Activated CD4-positive, alpha-beta memory T cell treated with anti-CD3 and anti-CD28 coated beads, Interleukin-2, amount 10 ng/mL, durations not matched to agents 7 days and 5 days (primary cell): ENCODE measurements at places on chromosomes 4 and X. TPM values are rescaled to one million over a fixed set of nuclear protein-coding genes. Genes with fewer than 3 reads are reported as not detected.

DNA sequence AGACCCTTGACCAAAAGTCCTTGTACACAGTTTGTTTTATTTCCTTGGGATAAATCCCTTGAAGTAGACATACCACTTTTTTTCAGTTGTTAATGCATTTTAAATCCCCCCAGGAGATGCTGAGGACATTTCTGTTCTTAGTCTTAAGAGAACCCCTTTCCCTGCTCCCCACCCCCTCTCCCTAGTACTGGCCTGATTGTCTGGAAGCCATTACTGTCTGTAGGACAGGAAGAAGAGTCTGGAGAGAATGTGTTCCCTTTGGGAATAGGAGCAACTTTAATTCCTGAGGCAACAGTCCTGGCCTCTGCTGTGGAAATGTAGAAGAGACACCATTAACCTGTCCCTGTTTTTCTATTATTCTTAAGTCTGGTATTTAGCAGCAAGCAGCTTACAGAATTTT, 52.3 kb upstream of the TMEM131L start:
- H3K4me1 ChIP-seq: peaks cover 2% of the 10 kb centered on the region
- no peak for DNase-seq
- H3K4me3 ChIP-seq: no peak overlapping the region
- no peak overlapping the region for H3K27ac ChIP-seq

DNA sequence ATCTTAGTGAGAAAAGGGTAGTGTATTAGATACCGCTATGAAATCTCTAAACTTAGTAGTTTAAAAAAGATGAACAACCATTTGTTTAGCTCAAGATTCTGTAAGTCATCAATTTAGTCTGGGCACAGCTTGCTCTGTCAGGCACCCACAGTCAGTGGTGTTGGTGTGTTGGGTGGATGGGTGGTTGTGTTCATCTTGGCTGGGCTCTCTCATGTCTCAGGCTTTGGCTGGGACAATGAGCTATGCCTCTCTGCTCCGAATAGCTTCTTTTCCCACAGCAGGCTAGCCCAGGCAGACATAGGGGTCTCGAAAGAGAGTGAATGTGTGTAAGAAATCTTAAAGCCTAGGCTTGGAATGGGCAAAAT, 127.0 kb upstream of the GATB start:
- H3K27me3 ChIP-seq: peaks cover 2% of the 10 kb centered on the region
- no peaks in the 10 kb centered on the region for H3K36me3 ChIP-seq
- H3K4me3 ChIP-seq: no peak overlapping the region
- DNase-seq: no peak
- H3K27ac ChIP-seq: no peak overlapping the region

DNA sequence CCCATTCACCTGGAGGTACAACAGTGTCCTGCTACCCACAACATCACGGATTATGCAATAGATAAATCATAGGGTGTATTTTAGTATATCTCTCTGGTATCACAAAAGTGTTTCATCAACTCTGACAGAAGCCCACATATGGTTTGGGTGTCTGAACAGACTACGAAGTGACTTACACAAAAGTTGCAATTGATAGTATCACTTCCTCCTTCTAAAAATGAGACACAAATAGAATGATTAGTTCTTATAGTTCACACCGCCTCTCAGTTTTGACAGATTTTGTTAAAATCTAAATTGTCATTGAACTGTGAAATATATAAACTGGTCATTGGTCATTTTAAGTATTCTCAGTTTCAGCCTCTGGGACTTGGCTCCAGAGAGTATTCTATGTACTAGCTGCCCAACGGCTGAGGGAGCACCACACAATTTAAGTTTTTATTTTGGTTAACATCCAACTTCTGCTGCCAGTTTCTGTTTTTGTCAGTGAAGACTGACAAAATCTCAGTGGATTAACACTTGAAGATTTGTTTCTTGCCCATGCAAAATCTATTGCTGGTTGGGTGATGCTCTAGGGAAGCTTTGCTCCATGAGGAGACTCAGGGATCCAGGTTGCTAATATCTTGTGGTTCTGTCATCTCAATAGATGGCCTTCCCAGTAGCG, 113.8 kb upstream of the PUDP start:
- peaks cover 5% of the 10 kb centered on the region for H3K36me3 ChIP-seq
- no peak for DNase-seq
- no peak overlapping the region for H3K4me3 ChIP-seq
- H3K4me1 ChIP-seq: no peaks in the 10 kb centered on the region
- no peaks in the 10 kb centered on the region for H3K27me3 ChIP-seq
- H3K27ac ChIP-seq: no peak overlapping the region

DNA sequence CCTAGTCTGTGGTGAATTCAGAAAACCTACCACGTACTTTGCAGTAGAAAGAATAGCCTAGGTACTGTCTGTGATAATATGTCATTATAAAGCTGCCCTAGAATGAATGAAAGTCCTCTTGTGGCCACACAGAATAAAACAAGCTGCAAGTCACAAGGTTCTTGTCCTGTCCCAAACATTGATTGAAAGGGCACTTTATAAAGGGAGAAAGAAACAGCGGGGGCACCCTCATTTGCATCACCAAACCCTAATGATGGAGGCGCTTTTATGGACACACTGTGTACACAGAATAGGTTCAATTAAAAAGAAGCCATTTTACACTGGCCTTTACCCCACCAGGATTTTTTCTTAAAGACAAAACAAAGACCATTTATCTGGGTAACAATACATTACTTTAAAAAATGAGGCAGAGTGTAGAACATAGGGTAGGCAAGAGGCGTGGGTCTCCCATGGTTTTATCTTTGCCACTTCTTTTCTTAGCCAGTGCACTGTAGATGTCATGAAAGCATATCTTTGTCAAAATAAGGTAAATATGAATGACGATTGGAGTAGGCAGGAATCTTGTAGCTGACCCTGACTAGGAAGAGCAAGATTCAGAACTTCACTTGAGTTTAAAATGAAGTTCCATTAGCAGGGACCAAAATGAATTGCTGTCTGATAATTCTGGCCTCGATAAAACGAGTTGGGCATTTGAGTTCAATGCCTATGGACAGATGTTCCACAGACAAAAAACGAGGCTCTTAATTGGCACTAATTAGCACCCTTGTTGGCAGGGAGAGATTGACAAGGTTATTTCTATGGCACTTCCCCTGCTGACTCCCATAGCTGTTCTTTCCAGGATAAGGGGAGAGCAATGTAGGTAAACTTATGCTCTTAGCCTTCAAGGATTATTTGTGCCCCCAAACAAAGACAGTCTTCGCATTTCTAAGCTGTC, 365.1 kb downstream of the AFF2 start:
- DNase-seq: no peak
- no peak overlapping the region for H3K27ac ChIP-seq
- no peak overlapping the region for H3K4me3 ChIP-seq

- no peak overlapping the region for H3K27ac ChIP-seq
- H3K36me3 ChIP-seq: no peaks in the 10 kb centered on the region
- DNase-seq: no peak
- peaks cover 9% of the 10 kb centered on the region for H3K27me3 ChIP-seq
- H3K4me1 ChIP-seq: no peaks in the 10 kb centered on the region
These were observed 115.8 kb downstream of the HS6ST2 start for GRCh38 chrX:132842460-132843238.

DNA sequence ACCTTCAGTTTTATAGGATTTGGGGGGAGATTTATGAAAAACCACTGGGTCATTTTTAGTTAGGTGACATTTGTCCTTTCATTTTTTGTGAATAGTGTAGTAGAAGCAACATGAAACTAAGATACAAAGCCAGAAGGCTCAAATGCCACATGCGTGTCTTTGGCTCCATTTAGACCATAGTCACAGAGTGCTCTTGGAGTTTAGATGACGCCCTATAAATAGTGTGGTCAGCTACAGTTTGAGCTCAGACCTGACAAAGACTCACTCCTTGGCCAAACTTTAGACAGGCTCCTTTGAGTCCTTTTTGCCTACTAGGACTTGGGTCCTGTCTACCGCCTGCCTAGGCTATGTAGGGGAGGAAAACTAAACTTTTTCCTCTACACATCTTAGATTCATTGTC, 16.8 kb upstream of the PAGE1 start:
- H3K27me3 ChIP-seq: peaks cover 4% of the 10 kb centered on the region
- H3K27ac ChIP-seq: no peak overlapping the region
- no peak for DNase-seq
- no peaks in the 10 kb centered on the region for H3K4me1 ChIP-seq
- H3K4me3 ChIP-seq: no peak overlapping the region
- H3K36me3 ChIP-seq: no peaks in the 10 kb centered on the region

DNA sequence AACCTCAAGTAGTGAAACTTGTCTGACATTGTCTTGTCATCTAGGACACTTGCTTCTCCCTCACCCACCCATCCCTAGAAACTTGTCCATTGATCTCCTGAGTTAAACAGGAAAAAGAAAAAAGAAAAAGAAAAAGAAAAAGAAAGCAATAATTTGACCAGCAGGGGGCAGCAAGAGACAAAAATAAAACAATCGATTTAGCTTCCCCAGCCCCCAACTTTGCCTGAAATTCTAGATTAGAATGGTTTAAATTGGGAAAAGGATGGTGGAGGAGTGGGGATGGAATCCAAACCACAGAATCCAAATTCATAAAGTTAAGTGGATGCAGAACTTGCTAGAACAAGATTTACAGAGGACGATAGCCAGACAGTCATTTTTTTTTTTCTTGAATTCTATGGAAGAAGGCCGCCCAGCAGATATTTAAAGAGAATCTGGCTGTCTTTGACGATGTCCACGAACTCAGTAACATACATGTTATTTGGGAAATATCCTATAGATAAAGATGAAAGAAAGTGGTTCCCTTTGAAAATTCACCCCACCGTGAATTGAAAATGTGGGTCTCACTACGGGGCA, 282.9 kb downstream of the USP46 start:
- H3K4me1 ChIP-seq: no peaks in the 10 kb centered on the region
- H3K36me3 ChIP-seq: no peaks in the 10 kb centered on the region
- peaks cover 11% of the 10 kb centered on the region for H3K27me3 ChIP-seq

GRPR gene
- not detected for total RNA-seq

- peak; percentile 93 for DNase-seq
- peaks cover 29% of the 10 kb centered on the region for H3K36me3 ChIP-seq
- H3K4me1 ChIP-seq: peaks cover 44% of the 10 kb centered on the region
- peak within 1 kb of the TSS; percentile 90 for H3K4me3 ChIP-seq
These were observed at the start of gene TMEM165 for GRCh38 chr4:55395529-55396307. Gene TMEM165, plus strand, starts transcription at chr4:55395957. Its CDS starts 233 bp downstream, at chr4:55396190.

DNA sequence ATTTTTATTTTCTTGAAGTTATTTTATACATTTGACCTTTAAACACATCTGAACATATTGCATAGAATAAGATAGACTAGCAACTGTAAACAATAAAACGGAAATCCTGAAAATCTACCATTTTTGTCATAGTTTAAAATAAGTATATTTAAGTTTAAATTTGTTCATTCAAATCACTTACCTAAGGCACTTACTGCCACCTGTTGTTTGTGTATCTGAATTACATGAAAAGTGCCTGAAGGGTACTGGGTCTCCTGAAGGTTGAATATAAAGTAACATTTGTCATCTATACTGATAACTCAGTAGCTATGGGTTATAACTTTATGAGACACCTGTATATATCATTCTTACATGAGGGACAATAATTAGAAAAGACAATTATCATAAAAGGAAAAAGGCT, 38.6 kb downstream of the TRPC5 start:
- no peak overlapping the region for H3K27ac ChIP-seq
- no peaks in the 10 kb centered on the region for H3K27me3 ChIP-seq
- no peaks in the 10 kb centered on the region for H3K36me3 ChIP-seq
- DNase-seq: no peak

DNA sequence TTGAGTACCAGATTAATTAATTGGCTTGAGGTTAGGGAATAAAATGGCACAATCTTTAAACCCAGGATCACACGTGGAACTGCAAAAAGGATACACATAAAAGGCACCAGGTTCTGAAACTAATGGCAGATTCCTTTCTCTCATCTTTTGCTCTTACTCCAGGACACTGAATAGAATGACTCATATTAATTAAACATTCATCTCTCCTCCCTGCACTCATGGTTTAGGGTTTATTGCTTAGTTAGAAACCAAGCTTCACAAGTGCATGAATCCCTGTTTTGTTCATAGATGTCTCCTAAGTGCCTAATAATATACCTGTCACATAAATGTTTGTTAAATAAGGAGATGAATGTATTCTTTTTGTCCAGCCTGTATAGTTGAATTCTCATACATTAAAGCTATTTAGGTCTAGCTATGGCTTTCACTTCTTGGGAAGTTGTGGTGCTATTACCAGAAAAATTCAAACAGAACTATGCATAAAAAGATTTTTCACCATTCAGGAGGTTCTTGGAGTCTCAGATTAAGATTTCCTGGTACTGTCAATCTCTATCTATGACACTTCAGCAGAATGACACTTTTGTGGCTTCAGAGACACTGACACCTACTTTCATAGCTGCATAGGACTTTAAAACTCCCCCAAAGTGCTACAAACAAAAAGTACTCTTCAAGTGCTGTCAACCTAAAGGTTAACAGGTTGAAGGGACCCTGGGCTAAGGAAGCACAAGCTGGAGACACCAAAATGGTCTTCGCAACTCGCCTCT, 7.4 kb downstream of the CORIN start:
- H3K27me3 ChIP-seq: peaks cover 20% of the 10 kb centered on the region
- DNase-seq: no peak
- no peak overlapping the region for H3K4me3 ChIP-seq

DNA sequence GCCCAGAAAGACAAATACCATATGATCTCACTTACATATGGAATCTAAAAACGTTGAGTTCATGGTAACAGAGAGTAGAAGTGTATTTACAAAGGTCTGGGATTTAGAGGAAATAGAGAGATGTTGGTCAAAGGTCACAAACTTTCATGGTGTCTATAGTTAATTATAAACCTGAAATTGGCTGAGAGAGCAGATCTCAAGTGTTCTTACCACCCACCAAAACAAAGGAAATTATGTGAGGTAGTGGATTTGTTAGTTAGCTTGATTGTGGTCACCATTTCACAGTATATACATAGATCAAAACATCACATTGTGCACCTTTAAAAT, 186.8 kb downstream of the NWD2 start:
- peaks cover 15% of the 10 kb centered on the region for H3K27me3 ChIP-seq
- H3K4me1 ChIP-seq: no peaks in the 10 kb centered on the region
- H3K27ac ChIP-seq: no peak overlapping the region
- no peak for DNase-seq
- H3K36me3 ChIP-seq: no peaks in the 10 kb centered on the region

DNA sequence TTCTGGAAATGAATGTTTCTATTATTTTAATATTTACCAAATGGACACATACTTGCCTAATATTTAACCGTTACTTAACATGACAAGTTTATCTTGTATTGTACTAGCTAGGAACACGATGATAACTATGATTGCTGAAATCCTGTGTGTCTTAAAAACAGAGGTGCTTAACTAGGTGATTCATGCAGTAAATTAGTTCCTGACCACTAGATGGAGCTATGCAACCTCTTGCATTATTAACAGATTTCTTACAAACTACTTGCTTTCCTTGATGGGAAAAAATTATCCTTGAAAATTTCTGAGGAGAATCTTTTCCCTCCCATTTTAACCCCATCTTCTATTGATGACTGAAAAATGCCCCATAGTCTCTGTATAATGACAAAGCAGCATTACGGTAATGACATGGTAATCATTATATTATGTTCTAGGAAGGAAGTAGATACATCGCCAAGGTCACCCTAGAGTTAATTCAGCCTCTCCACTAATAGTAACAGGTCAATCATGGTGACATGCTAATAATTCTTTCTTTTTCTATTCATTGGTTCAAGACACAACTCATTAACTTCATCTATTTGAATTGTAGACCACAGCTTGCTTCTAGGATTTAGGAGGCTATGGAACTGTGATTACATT, 844.2 kb downstream of the RAPGEF2 start:
- no peak overlapping the region for H3K4me3 ChIP-seq
- no peaks in the 10 kb centered on the region for H3K4me1 ChIP-seq
- no peak for DNase-seq
- no peak overlapping the region for H3K27ac ChIP-seq

- no peak overlapping the region for H3K4me3 ChIP-seq
- H3K27ac ChIP-seq: no peak overlapping the region
- H3K27me3 ChIP-seq: no peaks in the 10 kb centered on the region
- H3K36me3 ChIP-seq: no peaks in the 10 kb centered on the region
These were observed 87.0 kb downstream of the SYNPO2 start for GRCh38 chr4:118975449-118976192.
